ENCODE measurements at places on chromosomes 12 and 14.

- DNase-seq: no peak
Measured at GRCh38 chr12:83666690-83667089, 980.0 kb downstream of the TMTC2 start.

DNA sequence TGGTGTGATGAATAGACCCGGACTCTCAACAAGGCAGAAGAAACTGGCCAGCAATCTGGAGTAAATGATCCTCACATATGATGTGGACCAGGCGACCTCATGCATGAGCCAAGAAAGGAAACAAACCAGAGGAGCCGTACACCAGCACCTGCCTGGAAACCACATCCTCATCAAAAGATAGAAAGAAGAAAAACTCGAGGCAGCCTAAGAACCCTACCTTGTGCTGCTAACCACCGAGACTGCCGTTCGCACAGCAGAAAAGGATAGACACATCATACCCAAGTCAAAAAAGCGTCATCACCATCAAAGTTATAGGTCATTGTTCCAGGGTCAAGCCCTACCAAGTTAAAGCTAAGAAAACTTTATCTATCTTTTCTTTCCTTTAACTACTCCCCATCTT lies 66.7 kb downstream of the RESF1 start:
- peak; percentile 8 for DNase-seq

- no peak for DNase-seq
Measured at GRCh38 chr12:131386167-131386521, 324.7 kb upstream of the SFSWAP start.

DNA sequence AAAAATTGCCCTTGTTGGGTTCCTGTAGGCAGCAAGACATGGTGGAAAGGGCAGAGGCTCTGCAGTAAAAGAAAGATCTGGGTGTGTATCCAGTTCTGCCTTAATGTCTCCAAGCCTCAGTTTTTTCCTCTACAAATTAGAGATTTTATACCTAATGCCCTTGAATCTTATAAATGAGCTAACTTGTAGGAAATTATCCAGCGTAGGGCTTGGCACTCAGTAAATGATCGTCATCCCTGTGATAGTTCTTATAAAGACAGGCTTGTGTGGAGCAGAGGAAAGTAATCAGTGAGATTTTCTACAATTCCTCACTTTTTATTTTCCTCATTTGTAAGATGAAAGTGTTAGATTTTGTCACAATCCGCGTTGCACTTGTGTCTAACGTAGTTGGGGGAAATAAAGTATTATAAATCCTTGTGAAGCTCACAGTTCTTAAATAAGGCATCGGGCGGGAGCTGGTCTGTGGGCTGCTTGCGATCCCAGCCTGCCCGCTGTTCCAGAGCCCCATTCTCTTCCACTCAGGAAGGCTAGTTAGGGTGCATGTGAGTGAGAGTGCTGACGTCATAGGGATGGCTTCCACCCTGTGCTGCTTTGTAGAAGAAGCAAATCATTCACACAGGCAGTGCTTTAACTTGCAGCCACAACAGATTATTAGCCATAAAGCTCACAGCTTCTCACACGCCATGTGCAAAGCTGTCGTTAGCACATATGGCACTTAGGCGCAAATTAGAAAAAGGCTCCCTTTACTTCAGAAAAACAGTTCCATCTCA lies 87.6 kb downstream of the EML1 start:
- DNase-seq: no peak

GRCh38 chr12:70536650-70537049 lies 100.6 kb downstream of the PTPRB start:
- DNase-seq: no peak

DNA sequence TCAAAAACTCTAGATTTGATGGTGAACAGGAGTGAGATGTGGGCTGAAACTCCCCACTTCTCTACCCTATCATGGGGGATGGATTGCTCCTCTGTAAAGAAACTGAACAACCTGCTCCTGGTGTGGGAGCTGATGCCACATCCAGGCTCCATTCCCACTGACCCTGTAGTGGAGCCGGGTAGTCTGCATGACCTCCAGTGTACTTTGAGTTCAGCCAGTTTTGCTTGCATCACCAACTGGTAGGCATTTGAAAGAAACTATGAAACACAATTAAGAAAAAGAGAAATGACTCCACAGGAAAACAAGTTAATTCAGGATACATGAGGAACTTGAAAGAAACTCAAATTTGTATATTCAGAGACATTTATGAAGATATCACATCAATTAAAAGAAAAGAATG lies 27.3 kb upstream of the EMP1 start:
- DNase-seq: no peak

DNA sequence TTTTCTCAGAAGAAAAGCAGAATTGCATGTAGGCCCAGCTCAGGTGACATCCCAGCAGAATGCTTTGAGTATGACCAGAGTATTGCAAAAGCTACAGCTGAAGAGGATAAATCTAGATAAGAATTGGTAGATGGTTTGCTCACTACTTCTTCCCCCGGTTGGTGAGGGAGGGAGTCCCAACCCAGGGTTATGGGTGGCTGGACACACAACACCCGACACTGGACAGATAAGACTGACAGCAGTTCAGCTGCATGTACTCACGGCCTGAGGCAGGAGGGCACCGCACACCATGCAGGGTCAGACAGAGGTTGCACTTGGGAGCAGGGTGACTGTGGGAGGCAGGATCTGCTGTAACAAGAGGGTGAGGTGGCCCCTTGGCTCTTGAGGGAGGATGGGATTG lies 1.7 kb upstream of the CLEC4C start:
- DNase-seq: no peak

DNA sequence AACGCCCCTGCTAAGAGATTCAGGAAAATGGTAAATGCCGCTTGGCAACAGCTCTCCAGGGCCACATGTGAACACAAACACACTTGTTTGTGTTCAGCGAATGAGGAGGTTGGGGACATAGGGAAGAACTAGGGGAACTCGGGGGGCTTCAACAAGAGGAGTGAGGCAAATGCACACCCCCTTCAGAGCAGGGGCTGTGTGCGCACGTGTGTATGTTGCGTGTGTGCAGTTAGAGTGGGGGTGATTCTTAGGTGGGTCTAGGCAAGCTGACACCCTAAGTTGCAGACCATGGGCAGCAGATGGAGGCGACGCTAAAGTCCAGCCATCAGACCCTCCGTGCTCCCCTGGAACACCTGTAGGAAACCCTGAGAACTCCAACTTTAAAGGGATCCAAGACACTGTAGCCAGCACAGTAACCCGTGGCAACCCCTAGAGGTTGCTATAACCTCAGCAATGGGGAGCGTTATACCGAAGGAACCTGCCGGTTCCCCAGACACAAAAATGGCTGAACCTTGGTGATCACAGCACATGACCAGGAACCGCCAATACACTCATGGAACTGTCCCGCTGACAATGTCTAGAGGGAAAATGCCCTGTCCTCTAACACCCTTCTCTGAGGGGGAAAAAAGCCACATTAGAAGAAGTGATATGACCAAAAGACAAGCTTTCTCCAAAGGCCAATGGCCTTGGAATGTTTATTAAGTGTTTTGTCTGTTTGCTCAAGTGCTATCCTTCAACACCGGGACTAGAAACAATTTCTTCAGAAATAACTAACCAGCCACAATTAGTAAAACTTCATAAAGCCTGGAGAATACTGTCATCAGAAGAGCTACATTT lies 86.5 kb upstream of the CEP83 start:
- no peak for DNase-seq

- no peak for DNase-seq
Measured at GRCh38 chr14:26846388-26846787, 248.6 kb upstream of the NOVA1 start.
